ENCODE measurements at places on chromosomes 13 and 19. TPM values are rescaled to one million over a fixed set of nuclear protein-coding genes. Genes with fewer than 3 reads are reported as not detected.

ZNF814 gene
- total RNA-seq, result 43.3 TPM

POGLUT2 gene
- 8.2 TPM for total RNA-seq

SIGLEC12 gene
- total RNA-seq, result 3.7 TPM

SYT5 gene
- 0.39 TPM for total RNA-seq

APOC1 gene
- total RNA-seq, result 12.7 TPM

IGFL2 gene
- total RNA-seq, result not detected

STARD13 gene
- total RNA-seq, result 0.33 TPM

Measured in activated naive CD8-positive, alpha-beta T cell treated with anti-CD3 and anti-CD28 coated beads, Interleukin-2, amount 10 ng/mL, durations not matched to agents 7 days and 5 days (primary cell).